ENCODE measurements at places on chromosomes 12 and 14. TPM values are rescaled to one million over a fixed set of nuclear protein-coding genes. Genes with fewer than 3 reads are reported as not detected.

The GDF11 gene
- total RNA-seq: 16.4 TPM

The LDHB gene
- 1,635 TPM for total RNA-seq

The HOXC11 gene
- total RNA-seq: not detected

The PPP1R36 gene
- 0.56 TPM for total RNA-seq

The DHRS4L2 gene
- 15.5 TPM for total RNA-seq
